ENCODE measurements at places on chromosomes 16 and 17.

DNA sequence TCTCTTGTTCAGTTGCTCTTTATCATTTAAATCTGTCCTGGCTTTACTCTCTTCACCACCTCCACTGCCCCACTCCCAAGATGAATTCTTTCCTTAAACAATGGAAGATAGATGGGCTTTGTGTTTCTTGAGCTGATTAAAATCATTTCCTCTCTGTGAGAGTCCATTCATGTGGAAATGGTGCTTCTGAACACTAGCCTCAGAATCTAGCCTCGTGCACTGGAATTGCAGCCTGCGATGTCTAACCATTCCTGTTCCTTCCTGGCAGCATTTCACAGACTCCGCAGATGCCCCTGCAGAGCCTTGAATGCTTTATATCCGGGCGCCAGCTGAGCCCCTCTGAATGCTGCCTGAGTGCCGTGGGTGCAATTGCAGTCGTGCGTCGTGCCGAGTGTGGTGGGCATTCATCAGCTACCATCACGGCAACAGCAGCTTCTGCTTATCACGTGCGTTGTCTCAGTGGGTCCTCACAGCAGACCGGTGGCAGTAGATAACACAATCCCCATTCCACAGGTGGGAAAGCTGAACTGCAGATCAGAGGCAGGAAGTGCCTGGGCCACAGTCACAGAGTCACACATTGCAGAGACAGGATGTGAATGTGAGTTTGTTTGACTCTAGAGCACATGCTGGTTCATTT, 172.8 kb upstream of the WSCD1 start:
- no peak for DNase-seq

- no peak for DNase-seq
Measured at GRCh38 chr16:81484908-81485624, 40.5 kb downstream of the CMIP start.

GRCh38 chr17:34665819-34666763, 86.7 kb downstream of the TMEM132E start:
- no peak for DNase-seq

DNA sequence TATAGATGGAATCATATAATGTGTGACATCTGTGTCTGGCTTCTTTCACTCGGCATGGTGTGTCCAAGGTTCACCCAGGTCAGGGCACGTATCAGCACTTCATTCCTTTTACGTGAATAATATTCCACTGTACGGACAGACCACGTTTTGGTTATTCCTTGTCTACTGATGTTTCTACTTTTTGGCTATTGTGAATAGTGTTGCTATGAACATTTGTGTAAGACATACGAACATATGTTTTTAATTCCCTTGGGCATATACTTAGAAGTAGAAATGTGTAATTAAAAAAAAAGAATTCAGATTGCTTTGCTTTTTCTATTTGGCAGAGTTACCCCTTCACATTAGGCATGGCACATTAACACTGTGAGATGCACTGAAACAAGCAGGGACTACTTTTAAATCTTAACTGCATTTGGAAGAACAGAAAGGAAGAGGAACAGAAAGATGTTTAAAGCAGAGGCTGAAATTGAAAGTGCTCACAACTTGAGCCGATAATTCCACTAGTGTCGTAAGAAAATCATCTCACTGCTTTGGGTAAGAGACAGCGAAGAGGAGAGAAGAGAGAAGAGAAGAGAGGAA, 105.3 kb downstream of the VPS53 start:
- no peak for DNase-seq

DNA sequence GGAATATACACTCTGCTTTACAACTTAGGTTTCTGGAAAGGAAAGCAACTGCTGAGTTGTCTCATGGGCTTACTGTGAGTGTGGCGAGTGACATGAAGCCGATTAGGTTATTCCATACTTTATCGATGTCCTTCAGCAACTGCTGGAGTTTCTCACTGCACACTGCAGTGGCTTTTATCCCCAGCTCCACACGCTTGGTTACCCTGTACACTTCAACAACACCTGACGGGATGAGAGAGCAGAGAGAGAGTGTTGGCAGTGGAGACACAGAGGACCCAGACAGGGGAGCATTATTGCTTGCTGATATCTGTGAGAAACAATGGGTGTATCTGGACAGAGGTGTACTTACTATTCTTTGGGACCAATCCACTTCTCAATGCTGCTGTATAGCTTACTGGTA, 46.2 kb downstream of the DUSP14 start:
- DNase-seq: no peak

DNA sequence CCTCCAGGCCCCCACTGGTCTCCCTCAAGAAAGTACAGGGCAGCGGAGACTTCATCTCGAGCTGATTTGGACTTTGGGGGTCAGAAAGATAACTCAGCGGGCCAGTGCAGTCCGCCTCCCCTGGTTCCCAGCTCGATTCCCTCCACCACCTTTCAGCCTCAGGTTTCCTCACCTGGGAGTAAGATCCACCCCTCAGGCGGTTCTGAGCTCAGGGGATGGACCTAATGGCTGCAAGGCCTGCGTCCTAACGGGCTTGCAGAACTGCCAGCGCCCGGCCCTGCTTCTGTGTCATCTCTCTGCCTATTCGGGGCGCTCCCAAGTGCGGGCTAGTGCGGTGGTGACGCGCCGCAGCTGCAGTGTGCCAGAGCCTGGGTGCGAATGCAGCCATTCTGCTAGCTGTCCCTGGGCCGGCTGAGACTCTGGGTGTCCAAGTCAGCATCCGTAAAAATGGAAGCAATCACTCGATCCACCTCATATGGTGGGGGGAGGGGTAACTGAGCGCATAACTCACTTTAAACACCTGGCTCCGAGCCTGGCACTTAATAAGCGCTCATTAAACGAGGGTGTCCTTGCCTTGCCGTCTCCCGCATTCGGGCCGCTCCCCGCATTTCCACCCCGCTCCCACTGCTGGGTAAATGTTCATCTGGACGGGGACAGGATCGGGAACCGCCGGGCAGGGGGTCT, 129.6 kb upstream of the LHX1 start:
- DNase-seq: no peak

- DNase-seq: no peak
Measured at GRCh38 chr17:80453998-80454556, 22.3 kb downstream of the NPTX1 start.

GRCh38 chr17:43911904-43912303, 4.6 kb upstream of the MPP2 start:
- no peak for DNase-seq

DNA sequence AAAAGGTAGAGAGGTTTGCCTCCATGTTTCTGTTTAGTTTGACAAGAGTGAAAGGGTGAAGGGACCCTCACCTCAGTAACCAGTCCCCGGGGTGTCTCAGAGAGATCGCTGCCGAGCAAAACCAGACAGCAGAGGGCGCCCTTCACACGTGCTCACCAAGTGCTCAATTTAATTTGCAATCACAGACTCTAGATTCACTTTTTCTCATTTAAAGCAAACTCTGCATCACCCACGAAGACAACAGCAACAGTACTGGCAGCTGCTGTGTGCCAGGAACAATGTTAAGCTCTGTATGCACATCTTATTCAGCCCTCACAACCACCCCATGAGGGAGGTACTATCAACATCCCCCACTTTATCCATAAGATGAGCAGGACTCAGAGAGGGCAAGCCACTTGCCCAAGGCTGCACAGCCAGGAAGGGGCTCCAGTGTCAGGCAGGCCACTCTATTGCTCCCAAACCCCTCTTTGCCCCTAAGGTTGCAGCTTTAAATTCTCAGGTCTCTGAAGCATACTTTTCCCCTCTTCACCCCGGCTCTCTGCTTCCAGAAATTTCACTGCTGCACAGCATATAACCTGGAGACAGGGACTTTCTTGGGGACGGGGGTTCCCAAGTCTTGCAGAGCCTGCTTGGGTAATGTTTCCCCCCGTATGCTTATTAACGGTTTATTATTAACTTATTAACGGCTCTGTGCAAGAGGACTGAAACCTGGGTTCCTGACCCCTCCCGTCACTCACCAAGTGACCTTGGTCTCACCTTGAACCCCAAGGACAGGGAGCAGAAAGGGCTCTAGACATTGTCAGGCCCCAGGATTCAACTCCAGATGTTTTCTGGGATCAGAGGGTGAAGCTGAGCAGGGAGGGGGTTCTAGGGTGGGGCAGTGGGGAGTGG, 70.9 kb downstream of the CNGB1 start:
- peak; percentile 48 for DNase-seq

DNA sequence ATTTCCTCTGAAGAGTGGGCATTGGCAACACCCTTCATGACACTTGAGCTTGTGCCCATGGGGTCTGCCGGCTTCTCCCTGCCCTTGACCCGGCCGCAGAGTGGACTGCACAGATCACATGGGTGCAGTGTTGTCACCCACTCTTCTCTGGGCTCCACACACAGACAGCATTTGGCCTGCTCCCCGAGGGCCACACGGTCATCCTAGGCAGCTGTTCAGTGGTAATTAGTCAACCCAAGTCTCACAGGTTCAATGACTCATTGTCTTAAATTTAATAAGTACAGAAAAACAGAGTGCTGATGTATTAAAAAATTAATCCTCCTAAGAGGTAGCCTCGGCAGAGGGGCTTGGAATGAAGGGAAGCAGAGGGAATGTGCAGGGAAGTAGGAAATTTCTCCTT, 204.8 kb downstream of the MSI2 start:
- no peak for DNase-seq

DNA sequence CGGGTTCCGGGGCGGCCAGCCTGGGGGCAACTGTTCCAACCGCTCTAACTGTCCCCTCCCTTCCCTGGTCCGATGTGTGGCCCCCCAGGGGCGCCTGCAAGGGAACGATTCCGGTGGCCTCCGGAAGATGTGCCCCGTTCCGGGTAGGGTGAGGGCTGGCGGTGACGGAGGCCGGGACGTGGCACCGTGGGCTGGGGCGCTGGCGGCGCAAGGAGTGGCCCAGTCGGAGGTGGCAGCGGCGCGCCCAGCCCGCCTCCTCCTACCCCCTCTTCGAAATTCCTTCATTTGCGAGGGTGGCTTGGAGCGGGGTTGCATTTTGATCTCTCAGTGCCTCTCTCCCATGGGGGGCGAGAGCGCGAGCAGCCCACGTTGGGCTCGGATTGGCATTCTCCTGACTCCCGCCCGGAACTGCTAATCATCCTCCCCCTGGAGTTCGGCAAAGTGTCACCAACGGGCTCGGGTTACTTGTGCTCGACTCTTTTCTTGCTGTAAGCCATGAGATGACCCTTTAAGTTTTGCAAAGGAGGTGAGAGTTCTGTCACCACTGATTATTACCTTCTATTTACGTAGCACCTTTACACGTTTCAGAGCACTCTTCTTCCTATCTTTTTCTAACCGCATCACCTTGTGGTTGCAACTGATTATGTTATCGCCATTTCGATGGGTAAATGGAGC, 622 bp downstream of the NDEL1 start:
- DNase-seq: peak; percentile 45

DNA sequence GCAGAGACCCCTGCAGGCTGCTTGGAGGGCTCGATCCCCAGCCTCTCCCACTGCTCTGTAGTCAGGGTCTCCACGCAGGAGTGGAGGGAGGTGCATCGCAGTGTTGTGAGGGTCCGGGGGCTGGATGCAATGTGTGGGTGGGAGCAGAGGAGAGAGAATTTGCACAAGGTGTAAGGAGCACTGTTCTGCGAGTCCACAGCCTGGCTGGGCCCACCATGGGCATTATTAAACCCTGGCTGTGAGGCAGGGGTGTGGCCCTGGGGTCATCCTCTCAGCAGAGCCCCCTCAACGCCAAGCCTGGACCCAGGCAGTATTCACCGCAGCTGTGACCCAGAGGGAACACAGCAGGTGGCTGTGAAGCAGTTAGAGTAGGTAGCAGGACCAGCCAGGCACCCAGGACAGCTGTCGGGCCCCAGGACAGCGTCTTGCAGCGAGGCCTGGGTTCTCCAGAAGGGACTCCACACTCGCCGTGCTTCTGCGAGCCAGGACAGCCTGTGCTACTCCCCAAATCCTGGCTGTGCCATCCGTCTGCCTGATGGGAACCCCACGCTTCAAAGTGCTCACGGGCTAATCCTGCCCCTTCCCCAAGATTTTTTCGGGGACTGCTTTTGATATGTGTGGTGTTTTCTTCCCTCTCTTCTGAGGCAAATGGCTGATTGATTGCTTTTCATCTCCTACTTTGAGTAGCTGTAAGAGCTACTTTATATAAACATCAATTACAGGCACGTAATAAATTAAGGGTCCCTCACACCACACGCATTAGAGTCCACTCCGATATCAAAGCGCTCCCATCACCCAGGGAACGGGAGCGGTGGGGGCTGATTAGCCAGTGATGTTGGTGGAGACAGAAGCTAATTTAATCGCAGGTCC, 100.9 kb upstream of the GSE1 start:
- DNase-seq: no peak

DNA sequence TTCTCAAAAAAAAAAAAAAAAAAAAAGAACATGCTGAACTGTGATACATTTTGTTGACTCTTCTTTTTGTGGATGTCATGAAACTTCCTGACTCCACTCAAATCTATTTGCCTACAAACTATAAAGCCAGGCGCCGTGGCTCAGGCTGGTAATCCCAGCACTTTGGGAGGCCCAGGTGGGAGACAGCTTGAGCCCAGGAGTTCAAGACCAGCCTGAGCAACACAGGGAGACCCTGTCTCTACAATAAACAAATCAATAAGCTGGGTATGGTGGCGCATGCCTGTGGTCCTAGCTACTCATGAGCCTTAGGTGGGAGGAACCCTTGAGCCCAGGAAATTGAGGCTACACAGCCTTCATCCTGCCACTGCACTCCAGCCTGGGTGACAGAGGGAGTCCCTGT, 1.5 kb upstream of the NT5C start:
- no peak for DNase-seq

GRCh38 chr17:13222975-13223374, 205.1 kb upstream of the ELAC2 start:
- no peak for DNase-seq

DNA sequence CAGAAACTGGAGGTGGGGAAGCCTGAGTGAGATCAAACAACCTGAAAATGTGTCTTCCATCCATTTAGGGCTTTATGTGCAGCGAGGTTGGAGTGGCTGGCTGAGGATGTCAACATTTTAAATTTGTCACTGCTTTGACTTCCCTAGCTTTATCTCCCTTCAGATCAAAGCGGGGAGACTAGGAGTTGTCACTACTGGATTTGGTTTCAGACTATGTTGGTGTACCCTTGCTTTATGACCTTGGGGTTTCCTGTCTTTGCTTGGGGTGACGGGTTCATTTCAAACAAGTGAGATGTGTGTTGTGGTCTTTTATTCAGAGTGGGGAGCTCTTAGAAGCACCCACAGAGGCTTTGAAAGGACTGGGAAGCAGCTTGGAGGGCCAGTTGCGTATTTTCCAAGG, 25.6 kb downstream of the MSI2 start:
- no peak for DNase-seq

- no peak for DNase-seq
Measured at GRCh38 chr16:83143788-83144187, 517.0 kb downstream of the CDH13 start.

DNA sequence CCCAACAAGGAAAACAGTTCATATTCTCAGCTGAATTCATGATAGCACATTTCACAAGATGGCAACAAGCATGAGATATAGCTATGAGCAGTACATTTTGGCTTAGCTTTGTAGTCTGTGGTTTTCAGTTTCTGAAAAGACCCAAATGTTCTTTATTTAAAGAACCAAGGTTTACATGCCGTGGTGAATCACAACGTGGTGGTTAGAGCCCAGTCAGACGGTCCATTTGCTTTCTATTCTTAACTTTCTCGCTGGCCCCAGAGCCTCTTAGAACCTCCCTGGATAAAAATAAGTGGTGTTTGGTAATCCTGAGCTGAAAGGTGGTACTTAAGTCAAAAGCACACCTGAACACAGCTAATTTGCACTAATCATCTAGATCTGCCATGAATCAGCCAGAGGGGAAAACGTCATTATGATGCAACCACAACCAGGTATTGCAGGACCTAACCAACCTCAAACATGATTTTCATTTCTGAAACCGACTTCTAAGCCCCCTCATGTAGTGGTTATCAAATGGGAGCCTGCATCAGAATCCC, 18.6 kb upstream of the HAPSTR1 start:
- no peak for DNase-seq

GRCh38 chr17:4256952-4257351, 6.8 kb downstream of the ANKFY1 start:
- DNase-seq: no peak

GRCh38 chr16:11313493-11314308, 31.6 kb upstream of the RMI2 start:
- DNase-seq: no peak

All from stimulated activated CD4-positive, alpha-beta T cell treated with anti-CD3 and anti-CD28 coated beads, Interleukin-12 subunit alpha, Interleukin-12 subunit beta, amount 100 ng/mL, for 48 hours (primary cell).